ENCODE measurements at places on chromosomes 13 and 19.

- no peaks in the 10 kb centered on the region for H3K36me3 ChIP-seq
- H3K4me1 ChIP-seq, result peaks cover 7% of the 10 kb centered on the region
- H3K4me3 ChIP-seq, result no peak overlapping the region
- H3K27me3 ChIP-seq, result no peaks in the 10 kb centered on the region
- no peak overlapping the region for H3K27ac ChIP-seq
These were observed 54.8 kb upstream of the HMGB1 start for GRCh38 chr13:30520571-30520970.

DNA sequence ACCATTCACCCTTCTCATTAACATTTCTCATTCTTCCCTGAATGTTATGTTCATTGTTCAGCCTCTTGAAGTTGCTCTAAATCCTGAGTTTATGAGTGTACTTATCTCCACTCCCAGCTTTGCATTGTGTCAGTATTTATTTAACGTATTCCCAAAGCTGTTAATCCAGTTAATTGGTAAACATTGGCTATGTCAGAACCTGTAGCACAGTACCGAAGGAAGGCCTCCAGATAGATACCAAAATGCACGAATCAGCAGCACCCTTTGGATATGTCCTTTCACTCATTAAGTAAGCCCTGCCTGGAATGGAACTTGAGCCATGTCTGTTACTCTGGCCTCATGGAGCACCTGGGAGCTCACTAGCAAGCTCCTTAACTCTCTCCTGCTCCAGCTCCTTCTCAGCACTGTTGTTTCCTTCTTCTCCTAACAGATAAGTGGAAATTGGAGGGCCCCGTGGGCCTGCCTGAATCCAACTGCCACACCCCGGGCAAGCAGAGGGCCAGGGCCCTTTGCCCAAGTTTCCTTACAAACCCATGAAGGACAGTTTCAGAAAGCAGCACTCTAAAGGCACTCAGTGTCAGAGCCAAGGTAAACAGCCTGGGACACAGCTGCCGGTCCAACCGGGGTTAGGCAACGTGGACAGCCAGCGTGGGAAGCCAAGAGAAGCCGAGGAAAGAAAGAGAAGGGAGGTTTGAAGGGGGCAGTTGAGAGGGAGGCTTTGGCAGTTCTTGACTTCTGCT is 155.0 kb upstream of the SERP2 start:
- no peaks in the 10 kb centered on the region for H3K36me3 ChIP-seq
- H3K27me3 ChIP-seq, result peaks cover 2% of the 10 kb centered on the region
- no peak overlapping the region for H3K4me3 ChIP-seq

DNA sequence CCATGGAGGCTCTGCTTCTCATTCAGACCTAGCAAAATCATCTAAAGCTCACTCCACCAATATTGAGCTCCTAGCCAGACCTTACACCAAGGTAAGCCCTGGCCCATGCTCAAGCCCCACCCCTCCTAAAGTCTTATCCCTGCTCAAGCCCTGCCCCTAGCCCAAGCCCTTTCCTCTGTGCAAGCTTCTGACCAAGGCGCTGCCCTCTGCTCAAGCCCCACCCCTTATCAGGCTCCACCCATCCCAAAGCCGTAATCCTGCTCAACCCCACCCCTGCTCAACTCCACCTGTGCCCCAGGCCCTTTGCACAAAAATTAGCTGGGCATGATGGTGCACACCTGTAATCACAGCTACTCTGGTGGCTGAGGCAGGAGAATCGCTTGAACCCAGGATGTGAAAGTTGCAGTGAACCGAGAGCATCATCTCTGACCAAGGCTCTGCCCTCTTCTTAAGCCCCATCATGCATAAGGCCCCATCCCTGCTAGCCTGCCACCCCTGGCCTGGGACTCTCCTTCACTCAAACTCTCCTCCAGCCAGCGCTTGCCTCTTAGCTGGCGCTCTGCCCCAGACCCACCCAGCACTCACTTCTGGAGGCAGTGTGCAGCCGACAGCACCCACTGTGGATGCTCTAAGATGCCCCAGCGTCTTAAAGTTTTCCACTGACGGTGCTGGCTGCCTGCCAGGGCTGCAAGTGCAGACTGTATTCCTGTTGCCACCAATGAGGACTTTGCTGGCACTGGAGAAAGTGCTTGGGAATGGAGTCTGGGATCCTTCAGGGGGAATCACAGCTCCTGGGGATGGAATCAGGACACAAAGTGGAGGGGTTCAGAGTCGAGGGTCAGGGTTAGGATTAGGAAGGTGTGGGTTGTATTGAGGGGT is 16.5 kb downstream of the KLK4 start:
- H3K4me1 ChIP-seq, result peaks cover 3% of the 10 kb centered on the region
- no peak overlapping the region for H3K4me3 ChIP-seq
- DNase-seq, result no peak
- no peak overlapping the region for H3K27ac ChIP-seq
- H3K36me3 ChIP-seq, result no peaks in the 10 kb centered on the region
- peaks cover 23% of the 10 kb centered on the region for H3K27me3 ChIP-seq

- peaks cover 14% of the 10 kb centered on the region for H3K36me3 ChIP-seq
- peak overlapping the region; percentile 87 for H3K4me3 ChIP-seq
- peaks cover 28% of the 10 kb centered on the region for H3K4me1 ChIP-seq
- no peaks in the 10 kb centered on the region for H3K27me3 ChIP-seq
These were observed 1.4 kb downstream of the ING1 start for GRCh38 chr13:110714797-110715394.

GRCh38 chr13:98778749-98779148 is 26.3 kb upstream of the SLC15A1 start:
- no peaks in the 10 kb centered on the region for H3K4me1 ChIP-seq
- H3K27me3 ChIP-seq, result peaks cover 23% of the 10 kb centered on the region
- H3K4me3 ChIP-seq, result no peak overlapping the region
- no peaks in the 10 kb centered on the region for H3K36me3 ChIP-seq
- H3K27ac ChIP-seq, result no peak overlapping the region
- no peak for DNase-seq

GRCh38 chr19:15671891-15672579 is 852 bp upstream of the CYP4F12 start:
- H3K4me1 ChIP-seq, result peaks cover 24% of the 10 kb centered on the region
- H3K27ac ChIP-seq, result no peak overlapping the region
- H3K4me3 ChIP-seq, result no peak overlapping the region
- H3K27me3 ChIP-seq, result peaks cover 3% of the 10 kb centered on the region
- H3K36me3 ChIP-seq, result no peaks in the 10 kb centered on the region
- no peak for DNase-seq

GRCh38 chr13:79352107-79352506 is 53.9 kb downstream of the RBM26 start:
- no peak overlapping the region for H3K4me3 ChIP-seq
- no peaks in the 10 kb centered on the region for H3K27me3 ChIP-seq
- no peak for DNase-seq
- no peak overlapping the region for H3K27ac ChIP-seq
- peaks cover 46% of the 10 kb centered on the region for H3K36me3 ChIP-seq
- peaks cover 9% of the 10 kb centered on the region for H3K4me1 ChIP-seq

GRCh38 chr13:28637714-28638355 is 21.1 kb upstream of the POMP start:
- no peak overlapping the region for H3K27ac ChIP-seq
- H3K27me3 ChIP-seq, result peaks cover 16% of the 10 kb centered on the region
- H3K4me3 ChIP-seq, result no peak overlapping the region
- DNase-seq, result no peak
- peaks cover 12% of the 10 kb centered on the region for H3K4me1 ChIP-seq

DNA sequence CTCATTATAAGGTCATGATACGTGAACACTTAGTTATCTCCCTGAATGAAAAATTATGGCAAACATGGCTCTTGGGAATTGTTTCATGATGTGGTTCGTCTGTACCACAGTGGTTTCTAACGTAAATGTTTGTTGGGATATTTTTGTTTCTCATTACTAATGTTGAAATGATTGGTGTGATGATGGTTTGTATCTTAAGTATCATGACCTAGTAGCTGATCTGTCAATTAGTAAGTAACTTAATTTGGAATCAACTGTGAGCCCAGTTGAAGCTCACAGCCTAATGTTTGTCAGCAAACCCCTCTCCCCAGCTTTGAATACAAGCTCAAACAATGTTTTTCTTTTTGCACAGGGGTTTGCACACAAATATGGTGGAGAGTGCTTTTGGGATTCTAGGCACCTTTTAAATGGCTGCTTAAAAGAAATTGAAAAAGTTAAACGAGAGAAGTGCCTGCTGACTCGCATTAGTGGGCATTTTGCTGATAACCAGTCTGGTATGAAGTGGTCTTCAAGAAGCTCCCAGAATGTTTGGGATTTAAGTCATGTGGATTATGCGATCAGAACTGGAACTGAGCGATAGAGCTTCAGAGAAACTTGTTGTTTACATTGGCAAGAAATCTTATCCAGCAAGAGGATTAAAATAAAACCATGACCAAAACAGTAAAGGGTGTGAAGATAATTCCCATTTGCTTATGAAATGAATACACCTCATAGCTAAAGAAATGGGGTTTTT is 68.2 kb downstream of the LMO7 start:
- H3K36me3 ChIP-seq, result peaks cover 4% of the 10 kb centered on the region
- no peak overlapping the region for H3K27ac ChIP-seq
- no peaks in the 10 kb centered on the region for H3K27me3 ChIP-seq
- peaks cover 16% of the 10 kb centered on the region for H3K4me1 ChIP-seq

GRCh38 chr13:43243711-43244110 is 220.3 kb downstream of the DNAJC15 start:
- H3K36me3 ChIP-seq, result no peaks in the 10 kb centered on the region
- H3K27ac ChIP-seq, result no peak overlapping the region
- peaks cover 9% of the 10 kb centered on the region for H3K27me3 ChIP-seq
- no peak for DNase-seq
- H3K4me1 ChIP-seq, result no peaks in the 10 kb centered on the region

DNA sequence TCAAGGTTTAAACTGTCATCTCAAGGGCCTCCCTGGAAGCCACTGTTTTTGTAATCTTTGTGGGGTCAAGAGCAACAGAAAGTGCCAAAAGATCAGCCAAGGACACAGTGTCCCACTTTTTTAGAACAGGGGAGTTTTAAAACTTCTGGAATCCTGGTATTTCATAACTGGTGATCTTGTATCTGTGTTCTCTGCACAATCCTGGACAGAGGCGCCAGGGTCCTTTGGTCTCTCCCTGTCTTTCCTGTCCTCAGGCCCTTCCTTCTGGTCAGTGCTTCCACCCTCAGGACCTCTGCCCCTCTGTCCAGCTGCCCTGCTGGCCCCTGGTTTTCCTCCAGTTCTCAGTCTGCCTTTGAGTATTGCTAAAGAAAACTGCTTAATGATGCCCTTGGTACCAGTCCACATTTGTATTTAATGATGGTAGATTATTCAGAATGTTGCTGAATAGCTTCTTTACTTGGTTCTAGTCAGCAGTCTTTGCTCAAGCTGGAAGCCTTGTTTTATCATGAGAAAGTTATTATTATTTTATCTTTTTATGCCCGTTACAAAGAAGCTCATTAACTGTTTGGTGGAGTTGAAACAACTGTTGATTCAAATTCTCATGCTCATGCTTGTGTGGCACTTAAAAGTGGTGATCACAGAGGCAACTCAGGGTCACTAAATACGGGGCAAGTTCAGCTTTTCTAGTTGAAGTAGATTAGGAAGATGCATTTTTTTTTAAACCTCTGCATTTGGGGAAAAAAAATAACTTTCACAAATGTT is 47.5 kb downstream of the WASF3 start:
- H3K4me1 ChIP-seq, result peaks cover 7% of the 10 kb centered on the region
- no peak overlapping the region for H3K4me3 ChIP-seq
- DNase-seq, result no peak
- H3K36me3 ChIP-seq, result no peaks in the 10 kb centered on the region

DNA sequence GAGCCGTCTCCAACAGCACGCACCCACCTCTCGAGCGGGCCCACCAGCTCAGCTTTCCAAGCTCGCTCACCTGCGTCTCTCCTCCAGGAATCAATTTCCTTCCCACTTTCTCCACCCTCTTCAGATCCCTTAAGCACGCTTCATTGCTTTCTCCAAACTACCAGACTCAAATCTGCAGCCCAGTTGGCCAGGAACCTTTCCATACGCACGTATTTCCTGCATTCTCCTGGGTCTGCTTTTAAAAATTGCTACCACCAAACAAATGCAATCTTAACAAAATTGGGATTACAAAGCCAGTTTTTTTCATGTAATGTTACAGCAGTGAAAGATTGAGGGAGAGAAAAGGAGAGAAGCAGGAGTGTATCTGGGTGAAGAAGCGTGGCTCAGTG is 1.5 kb downstream of the ENOX1 start:
- no peak overlapping the region for H3K27ac ChIP-seq
- H3K4me3 ChIP-seq, result peak overlapping the region; percentile 67
- peaks cover 9% of the 10 kb centered on the region for H3K4me1 ChIP-seq
- peaks cover 43% of the 10 kb centered on the region for H3K27me3 ChIP-seq
- DNase-seq, result no peak
- no peaks in the 10 kb centered on the region for H3K36me3 ChIP-seq

DNA sequence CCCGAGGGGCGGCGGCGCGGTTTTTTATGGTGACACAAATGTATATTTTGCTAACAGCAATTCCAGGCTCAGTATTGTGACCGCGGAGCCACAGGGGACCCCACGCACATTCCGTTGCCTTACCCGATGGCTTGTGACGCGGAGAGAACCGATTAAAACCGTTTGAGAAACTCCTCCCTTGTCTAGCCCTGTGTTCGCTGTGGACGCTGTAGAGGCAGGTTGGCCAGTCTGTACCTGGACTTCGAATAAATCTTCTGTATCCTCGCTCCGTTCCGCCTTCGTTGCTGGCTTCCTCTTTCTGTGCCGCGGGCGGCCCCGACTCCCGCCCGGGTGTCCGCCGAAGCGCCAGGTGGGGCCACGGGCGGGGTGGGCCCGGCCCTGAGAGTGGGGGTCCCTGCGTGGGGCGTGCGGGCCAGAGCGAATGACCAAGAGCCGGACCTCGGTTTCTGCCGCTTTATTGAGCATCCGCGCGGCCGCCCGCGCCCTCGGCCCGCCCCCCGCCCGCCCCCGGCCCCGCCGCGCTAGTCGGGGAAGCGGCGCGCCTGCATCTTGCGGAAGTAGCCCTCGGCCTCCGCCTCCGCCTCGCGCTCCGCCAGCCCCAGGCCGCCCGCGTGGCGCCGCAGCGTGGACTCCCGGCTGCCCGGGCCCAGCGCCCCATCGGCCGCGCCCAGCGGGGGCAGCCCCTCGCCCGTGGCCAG is 9.6 kb downstream of the PLPPR3 start:
- DNase-seq, result no peak
- H3K4me1 ChIP-seq, result no peaks in the 10 kb centered on the region
- no peak overlapping the region for H3K4me3 ChIP-seq
- no peaks in the 10 kb centered on the region for H3K27me3 ChIP-seq

GRCh38 chr13:94251831-94252608 is 227.5 kb downstream of the DCT start:
- H3K36me3 ChIP-seq, result no peaks in the 10 kb centered on the region
- no peak overlapping the region for H3K4me3 ChIP-seq
